Fibroblast of pulmonary artery (primary cell): ENCODE measurements at places on chromosomes 6 and 20.

- no peak for DNase-seq
Measured at GRCh38 chr6:117200067-117200466, 65.3 kb upstream of the VGLL2 start.

- DNase-seq, result no peak
Measured at GRCh38 chr20:62489186-62489931, 13.6 kb upstream of the GATA5 start.

- peak; percentile 64 for DNase-seq
Measured at GRCh38 chr20:40945754-40946450, 82.7 kb upstream of the TOP1 start.

DNA sequence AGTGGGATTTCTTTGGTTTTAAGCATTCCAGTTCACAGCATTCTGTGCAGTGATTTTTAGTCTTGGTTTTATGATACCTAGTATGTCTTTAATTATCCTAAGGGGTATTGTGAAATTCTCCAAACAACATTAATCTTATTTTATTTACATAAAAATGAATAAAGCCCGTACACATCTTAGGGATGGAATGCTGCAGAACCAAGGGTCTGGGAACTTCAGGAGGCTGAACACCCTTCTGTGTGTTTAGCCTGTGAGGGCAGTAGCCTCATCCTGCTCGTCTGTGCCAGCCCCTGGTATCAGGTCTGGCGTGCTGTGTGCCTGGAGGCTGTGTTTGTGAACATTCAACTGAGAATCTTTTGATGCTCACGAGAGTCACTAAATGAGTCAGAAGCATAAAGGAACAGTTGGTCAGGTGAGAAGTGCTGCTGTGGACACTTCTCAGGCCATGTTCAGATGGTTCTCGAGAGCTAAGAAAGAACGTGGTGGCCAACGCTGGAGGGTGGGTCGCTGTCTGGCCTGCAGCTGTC lies 25.2 kb upstream of the C20orf204 start:
- no peak for DNase-seq

GRCh38 chr6:90645634-90646033 lies 58.8 kb upstream of the MAP3K7 start:
- no peak for DNase-seq

DNA sequence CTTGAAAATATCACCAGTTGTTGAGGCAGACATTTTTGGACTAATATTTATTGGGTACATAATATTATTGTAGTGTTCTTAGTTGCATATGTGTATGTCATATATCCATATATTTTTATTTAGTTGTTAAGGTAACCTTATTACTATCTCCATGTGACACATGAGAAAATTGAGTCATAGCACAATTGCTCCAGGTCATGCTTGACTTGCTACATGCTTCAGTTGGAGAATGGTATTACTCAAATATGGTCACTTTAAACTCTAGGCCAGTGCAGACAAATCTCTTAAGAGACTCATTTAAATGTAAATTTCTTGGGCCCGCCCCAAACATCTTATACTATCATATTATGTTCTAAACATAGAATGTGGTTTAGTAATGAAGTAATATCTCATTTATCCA lies 246.1 kb downstream of the RIMS1 start:
- DNase-seq, result peak; percentile 1

- no peak for DNase-seq
Measured at GRCh38 chr6:55937951-55938690, 62.7 kb upstream of the BMP5 start.

DNA sequence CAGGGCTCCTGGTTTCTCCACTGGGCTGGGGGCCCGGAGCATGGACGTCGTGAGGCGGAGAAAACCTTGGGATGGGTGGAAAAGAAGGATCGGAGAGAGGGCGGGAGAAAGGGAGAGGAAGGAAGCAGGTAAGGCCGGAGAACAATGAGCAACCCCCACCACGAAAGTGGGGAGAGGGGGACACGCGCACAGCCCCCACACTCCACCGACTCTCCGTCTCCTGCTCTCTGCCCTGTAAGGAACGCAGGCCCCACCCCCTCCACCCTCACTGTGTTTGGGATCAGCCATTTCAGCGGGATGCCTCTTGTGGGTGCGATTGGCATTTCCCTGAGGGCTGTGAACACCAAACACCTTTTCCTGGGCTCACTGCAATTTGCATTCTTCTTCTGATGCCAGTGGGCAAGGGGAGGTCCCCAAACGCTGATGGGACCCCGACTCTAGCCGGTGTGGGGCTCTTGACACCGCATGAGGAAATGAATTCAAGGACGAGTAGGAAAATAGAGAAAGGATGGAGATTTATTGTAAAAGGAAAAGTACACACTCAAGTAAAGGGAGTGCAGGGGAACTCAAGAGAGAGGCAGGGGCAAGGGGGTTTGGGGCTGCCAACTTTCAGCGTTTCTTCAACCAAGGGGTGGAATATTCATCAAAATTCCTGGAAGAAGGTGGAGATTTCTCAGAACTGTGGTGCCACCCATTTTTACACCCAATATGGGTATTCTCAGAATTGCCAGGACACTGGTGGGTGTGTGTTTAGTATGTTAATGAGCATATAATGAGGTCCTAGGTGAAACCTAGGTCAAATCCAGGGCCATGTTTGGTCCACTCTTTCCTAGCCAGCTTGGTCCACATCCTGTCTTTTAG lies 13.1 kb upstream of the RAET1L start:
- no peak for DNase-seq

GRCh38 chr20:219290-220115 lies 7.6 kb upstream of the DEFB129 start:
- DNase-seq, result peak; percentile 21

DNA sequence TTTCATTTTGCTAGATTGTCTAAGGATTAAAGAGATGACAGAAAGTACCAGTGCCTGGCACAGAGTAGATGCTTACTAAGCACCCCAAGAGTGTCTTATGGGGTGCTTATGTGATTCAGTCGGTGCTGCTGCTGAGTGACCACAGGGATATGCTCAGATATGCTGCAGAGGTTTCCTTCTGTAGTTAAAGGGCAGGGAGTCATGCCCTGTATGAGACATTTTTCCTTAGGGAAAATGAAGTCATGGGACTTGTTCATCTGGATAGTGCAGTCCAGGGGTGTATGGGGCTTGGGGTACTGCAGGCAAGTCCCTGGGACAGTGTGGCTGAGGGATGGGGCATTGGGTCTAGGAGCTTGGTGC lies 25.1 kb downstream of the TOX2 start:
- no peak for DNase-seq

- no peak for DNase-seq
Measured at GRCh38 chr20:50900261-50900660, 31.0 kb downstream of the ADNP start.

DNA sequence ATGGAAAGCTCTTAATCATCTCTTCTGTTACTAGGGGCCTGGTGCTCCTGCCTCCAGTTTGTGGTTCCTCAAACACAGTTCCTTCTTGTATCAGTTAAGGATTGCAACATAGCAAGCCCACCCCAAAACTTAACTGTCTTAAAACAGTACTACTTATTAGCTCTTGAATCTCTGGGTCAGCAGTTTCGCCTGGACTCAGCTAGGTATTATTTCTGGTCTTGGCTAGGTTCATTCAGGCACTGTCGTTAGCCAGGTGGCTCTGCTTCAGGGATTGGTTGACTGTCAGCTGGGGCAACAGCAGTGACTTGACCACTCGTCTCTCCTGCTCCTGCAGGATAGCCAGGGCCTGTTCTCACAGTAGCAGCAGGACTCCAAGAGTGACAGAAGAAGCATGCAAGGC lies 30.0 kb upstream of the RALY start:
- DNase-seq, result no peak

GRCh38 chr20:49741977-49742376 lies 28.3 kb upstream of the B4GALT5 start:
- DNase-seq, result no peak

- no peak for DNase-seq
Measured at GRCh38 chr20:60036346-60036745, 78.1 kb downstream of the CDH26 start.

GRCh38 chr20:2652724-2653555 lies 508 bp downstream of the NOP56 start:
- DNase-seq, result peak; percentile 7

- peak; percentile 64 for DNase-seq
Measured at GRCh38 chr6:152089992-152090391, 282.5 kb downstream of the ESR1 start.

GRCh38 chr6:95410168-95410567 lies 167.2 kb upstream of the MANEA start:
- DNase-seq, result no peak

DNA sequence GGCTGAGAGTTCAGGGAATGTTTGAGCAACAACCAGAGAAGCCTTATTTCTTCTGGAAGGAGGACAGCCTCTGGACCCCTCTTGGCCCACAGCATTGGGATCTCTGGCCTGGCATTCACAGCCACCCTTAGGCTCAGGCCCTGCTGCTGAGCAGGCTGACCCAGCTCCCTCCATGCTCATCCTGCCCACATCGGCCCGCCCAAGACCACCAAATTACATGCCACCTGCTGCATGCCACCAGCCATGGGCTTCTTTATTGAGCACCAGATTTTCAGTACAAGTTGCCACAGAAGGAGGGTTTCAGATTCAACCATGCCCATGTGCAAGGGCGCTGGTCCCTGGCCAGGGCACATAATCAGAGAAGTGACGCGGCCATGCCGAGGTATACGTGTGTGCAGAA lies 32.2 kb downstream of the ADA start:
- DNase-seq, result no peak

DNA sequence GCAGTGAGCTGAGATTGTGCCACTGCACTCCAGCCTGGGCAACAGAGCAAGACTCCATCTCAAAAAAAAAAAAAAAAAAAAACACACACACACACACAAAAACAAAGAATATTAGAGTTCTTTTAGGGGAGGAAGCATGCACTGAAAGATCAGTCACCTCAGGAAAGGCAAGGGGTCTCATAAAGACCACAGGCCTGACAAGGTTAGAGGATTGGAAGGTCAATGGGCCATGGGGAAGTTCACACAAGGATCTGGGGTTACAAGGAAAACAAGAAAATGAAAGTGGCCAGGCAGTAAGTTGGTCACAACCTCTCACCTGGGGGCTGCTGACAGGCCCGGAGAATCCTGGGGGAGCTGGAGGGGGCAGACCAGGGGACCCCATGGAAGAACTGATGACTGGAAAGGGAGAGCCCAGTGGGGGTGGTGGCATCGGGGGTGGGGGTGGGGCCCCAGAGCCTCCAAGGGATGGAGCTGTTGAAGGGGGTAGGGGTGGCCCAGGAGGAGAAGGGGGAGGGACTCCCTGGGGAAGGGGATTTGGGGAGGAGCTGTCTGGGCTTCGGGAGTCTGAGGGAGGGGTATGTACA lies 1.5 kb downstream of the RXRB start:
- no peak for DNase-seq

DNA sequence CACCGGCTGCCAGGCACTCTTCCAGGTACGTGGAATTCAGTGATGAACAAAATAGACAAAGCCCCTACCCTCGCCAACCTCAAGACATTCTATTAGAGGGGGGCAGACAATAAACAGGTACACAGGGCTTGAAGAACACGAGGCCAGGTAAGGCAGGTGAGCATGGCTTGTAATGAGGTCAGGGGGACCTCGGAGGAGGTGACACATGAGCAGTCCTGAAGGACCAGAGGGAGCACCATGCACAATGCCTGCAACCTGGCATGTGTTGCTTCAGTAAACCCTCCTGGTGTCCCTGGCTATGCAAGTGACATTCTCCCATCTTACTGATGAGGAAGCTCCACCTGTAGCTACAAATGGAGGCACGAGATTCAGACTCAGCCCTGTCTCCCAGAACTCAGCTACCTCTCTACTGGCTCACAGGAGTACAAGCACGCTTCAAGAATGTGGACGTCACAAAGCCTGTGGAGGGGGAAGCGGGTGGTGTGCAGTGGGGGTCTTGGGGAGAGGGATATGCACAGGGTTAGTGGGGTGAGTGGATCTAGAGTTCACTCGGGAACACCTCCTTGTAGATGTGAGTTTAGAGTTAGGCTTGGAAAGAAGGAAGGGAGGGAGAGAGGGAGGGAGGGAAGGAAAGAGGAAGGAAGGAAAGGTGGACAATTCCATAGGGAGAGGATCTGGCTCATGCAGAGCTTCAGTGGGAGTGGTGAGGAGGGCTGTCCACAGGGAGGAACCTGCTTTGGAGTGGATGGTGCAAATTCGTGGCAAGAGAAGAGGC lies 7.6 kb upstream of the MAPK13 start:
- DNase-seq, result no peak

- DNase-seq, result no peak
Measured at GRCh38 chr20:36989797-36990196, 38.3 kb upstream of the SAMHD1 start.

GRCh38 chr6:92159046-92159445 lies 1260.3 kb downstream of the EPHA7 start:
- DNase-seq, result no peak

GRCh38 chr6:28208111-28208659 lies 16.9 kb upstream of the ZSCAN9 start:
- no peak for DNase-seq

DNA sequence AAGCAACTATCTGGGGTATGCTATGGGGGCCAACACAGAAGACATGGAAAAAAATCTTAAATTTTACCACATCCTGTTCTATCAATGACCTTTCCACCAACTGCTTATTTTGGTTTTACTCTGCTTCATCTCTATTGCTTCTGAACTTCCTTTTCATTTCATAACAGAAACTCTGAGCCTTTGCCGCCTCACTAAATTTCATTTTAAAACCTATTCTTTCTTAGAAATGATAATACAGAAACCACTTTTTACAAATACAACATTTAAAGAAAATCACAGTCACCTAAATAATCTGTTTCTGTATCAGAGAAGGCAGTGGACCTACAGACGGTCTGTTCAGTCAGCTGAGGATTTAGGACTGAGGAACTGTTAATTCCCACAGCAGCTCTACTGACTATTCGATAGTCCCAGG lies 117.5 kb downstream of the KCNQ5 start:
- no peak for DNase-seq

DNA sequence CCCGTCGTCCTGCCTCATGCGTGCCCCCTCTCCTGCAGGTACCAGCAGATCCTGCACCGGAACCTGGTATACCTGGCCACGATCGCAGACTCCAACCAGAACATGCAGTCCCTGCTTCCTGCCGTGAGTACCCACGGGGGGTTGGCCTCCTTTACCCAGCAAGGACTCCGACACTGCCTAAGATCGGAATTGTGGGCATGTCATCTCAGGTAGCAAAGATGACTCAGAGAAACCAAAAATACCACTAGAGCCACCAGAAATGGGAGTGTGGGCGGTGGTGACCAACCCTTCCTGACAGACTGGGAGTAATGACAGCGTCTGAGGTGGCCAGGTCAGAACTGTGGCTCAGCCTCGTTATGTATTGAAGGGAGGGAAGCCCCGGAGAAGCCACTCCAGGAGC lies 16.3 kb downstream of the SS18L1 start:
- DNase-seq, result no peak

GRCh38 chr6:61886608-61887259 lies 399.3 kb downstream of the KHDRBS2 start:
- no peak for DNase-seq
